ENCODE measurements at places on chromosomes 7 and 10.

GRCh38 chr7:149732111-149732561 lies 41.3 kb downstream of the ZNF467 start:
- DNase-seq = no peak

DNA sequence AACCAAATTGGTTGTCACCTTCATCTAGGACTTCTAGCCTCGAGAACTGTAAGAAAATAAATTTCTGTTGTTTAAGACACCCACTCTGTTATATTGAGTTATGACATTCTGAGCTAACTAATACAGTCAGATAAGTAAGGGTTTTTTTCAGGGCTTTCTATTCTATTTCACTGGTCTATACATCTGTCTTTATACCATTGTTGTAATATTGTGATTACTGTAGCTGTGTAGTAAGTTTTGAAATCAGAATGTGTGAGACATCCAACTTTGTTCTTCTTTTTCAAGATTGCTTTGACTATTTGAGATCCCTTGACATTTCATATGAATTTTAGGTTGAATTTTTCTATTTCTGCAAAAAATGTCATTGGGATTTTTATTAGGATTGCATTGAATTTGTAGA lies 7.5 kb downstream of the IFIT1 start:
- DNase-seq = no peak

DNA sequence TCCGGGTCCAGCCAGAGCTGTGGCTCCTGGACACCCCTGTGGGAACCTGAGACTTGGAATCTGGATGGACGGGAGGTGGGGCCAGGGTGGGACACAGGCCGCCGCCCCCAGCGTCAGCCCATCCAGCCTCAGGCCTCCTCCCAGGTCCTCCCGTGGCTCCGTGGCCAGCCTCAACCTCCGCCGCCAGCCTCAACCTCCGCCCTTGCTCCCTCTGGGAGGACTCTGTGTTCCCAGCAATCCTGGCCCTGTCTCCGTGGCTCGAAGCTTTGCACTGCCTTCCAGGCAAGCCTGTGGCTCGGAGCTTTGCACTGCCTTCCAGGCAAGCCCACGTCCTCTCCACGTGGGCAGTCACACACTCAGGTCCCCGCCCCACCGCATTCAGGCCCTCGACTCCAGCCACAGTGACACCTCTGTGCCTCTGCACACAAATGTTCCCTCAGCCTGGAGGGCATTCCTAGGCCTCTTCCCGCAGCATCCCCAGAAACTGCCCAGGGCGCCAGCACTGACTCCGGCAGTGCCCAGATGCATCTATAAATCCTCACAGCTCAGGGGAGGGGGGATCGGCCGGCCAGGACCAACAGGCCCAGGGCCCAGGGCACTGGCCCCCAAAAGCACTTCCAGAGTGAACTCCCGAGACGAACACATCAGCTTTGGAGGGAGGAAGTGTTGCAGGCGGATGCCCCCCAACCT lies 44.7 kb upstream of the PDGFA start:
- no peak for DNase-seq

- DNase-seq = no peak
Measured at GRCh38 chr7:129493555-129493954, 8.8 kb upstream of the SMKR1 start.

Measured in stimulated activated CD8-positive, alpha-beta memory T cell treated with anti-CD3 and anti-CD28 coated beads, Interleukin-4, amount 100 ng/mL, for 1 hour (primary cell).